ENCODE measurements at places on chromosomes 1 and 21. TPM values are rescaled to one million over a fixed set of nuclear protein-coding genes. Genes with fewer than 3 reads are reported as not detected.

Gene PTGFRN
- total RNA-seq = 61.2 TPM

Gene NBPF20
- 1.2 TPM for total RNA-seq

Gene FCRL4
- not detected for total RNA-seq

Gene MTARC1
- total RNA-seq = 22.0 TPM

Gene NUF2
- 5.8 TPM for total RNA-seq

Gene TMED5
- total RNA-seq = 24.2 TPM

Gene MTR
- 33.2 TPM for total RNA-seq

Gene SPRR4
- not detected for total RNA-seq

Gene LSS
- 390 TPM for total RNA-seq

Gene LCE1A
- total RNA-seq = not detected
